Ascending aorta (tissue), 2 donors: ENCODE measurements at places on chromosomes 2 and 18. TPM values are rescaled to one million over a fixed set of nuclear protein-coding genes. Genes with fewer than 3 reads are reported as not detected.

GRCh38 chr18:46260016-46260878 is 156.1 kb downstream of the HAUS1 start:
- no peaks in the 10 kb centered on the region for H3K27me3 ChIP-seq
- no peak overlapping the region for H3K4me3 ChIP-seq
- no peak for DNase-seq

DNA sequence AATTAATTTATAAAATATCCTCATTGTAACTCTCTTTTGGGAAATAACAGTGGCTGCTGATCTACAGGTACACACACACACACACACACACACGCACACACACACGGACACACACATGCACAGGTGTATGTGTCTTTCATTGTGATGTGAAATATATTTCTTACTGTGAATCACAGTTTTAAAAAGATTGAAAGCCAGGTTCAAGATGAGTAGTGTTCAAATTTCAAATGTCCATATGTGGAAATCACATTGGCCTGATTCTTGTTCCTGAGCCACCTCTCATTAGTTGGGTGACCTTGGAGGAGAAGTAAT is 372.4 kb downstream of the ALK start:
- no peak for DNase-seq
- H3K4me1 ChIP-seq, result no peaks in the 10 kb centered on the region
- H3K27ac ChIP-seq, result no peak overlapping the region
- no peaks in the 10 kb centered on the region for H3K36me3 ChIP-seq
- H3K4me3 ChIP-seq, result no peak overlapping the region
- no peaks in the 10 kb centered on the region for H3K27me3 ChIP-seq

- H3K4me1 ChIP-seq, result peaks cover 24% of the 10 kb centered on the region
- no peaks in the 10 kb centered on the region for H3K27me3 ChIP-seq
- H3K27ac ChIP-seq, result peak overlapping the region; percentile 92
These were observed 479 bp downstream of the RAB11FIP5 start for GRCh38 chr2:73112026-73112912.

Gene BUB1
- total RNA-seq, result not detected

DNA sequence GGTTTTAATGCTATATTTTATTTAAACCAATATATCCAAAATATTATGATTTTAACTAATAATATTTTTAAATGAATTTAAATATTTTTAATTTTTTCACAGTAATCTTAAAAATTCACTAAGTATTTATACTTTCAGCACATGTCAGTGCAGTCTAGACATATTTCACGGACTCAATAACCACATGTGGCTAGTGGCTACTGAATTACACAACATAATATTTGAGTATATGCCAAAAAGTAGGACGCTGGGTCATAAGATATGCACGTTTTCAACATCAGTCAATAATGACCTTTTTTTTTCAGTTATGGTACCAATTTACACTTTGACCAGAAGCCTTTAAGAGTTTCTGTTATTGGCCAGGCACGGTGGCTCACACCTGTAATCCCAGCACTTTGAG is 117.7 kb downstream of the GFPT1 start:
- H3K27me3 ChIP-seq, result no peaks in the 10 kb centered on the region
- no peak overlapping the region for H3K4me3 ChIP-seq
- peaks cover 3% of the 10 kb centered on the region for H3K4me1 ChIP-seq
- DNase-seq, result no peak

DNA sequence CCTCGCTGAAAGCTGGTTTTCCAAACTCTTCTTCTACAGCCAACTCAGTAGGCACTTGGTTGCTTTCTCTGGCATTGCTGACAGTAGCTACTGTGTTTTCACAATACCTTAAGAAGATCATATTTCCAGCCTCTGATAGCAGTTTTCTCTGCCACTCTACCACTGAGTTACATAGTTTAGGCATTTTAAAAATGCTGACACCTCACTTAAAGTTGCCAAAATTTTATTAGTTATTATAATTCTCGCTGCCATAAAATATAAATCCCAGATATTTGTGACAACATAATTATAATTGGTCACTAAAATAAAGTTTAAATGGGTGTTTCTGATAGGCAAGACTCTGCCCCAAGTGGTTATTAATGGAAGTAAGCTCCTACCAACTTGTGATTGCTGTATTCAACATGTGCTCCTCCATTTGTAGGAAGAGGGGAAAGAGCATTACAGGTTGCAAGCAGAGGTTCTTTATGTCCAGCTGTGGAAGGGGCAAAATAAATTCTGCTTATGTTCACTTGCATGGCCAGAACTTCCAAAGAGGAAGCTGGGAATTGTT is 1202.8 kb downstream of the CNTNAP5 start:
- H3K4me1 ChIP-seq, result no peaks in the 10 kb centered on the region
- no peaks in the 10 kb centered on the region for H3K27me3 ChIP-seq
- H3K4me3 ChIP-seq, result no peak overlapping the region
- no peak overlapping the region for H3K27ac ChIP-seq
- DNase-seq, result no peak

Gene B3GNT7
- 0.64 TPM for total RNA-seq

GRCh38 chr2:24330161-24330560 is 30.2 kb downstream of the ITSN2 start:
- no peaks in the 10 kb centered on the region for H3K27me3 ChIP-seq
- H3K36me3 ChIP-seq, result no peaks in the 10 kb centered on the region
- no peaks in the 10 kb centered on the region for H3K4me1 ChIP-seq
- no peak for DNase-seq
- no peak overlapping the region for H3K4me3 ChIP-seq
- H3K27ac ChIP-seq, result no peak overlapping the region

DNA sequence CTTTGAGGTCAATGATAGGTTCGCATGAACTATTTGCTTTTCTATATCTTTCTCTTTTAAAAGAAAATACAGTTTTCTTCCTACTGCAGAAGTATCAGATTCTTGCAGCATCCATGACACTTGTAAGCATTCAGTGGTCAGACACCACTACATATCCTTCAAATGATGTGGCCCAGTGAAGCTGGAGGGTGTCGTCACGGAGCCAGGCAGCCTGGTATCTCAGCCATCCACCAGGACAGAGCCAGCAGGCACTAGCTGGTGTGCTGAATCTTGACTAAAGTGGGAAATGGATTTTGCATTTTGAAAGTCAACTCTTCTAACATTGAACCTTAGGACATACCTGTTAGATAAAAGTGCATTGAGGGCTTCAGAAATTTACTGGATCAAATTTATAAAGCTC is 5.4 kb downstream of the KLHL14 start:
- no peak overlapping the region for H3K4me3 ChIP-seq
- no peaks in the 10 kb centered on the region for H3K4me1 ChIP-seq
- DNase-seq, result no peak
- peaks cover 15% of the 10 kb centered on the region for H3K27me3 ChIP-seq
- no peaks in the 10 kb centered on the region for H3K36me3 ChIP-seq
